ENCODE measurements at places on chromosomes 12 and 14. TPM values are rescaled to one million over a fixed set of nuclear protein-coding genes. Genes with fewer than 3 reads are reported as not detected.
A peak's percentile ranks its signal among the peaks of the same experiment; 100 is the strongest.

DNA sequence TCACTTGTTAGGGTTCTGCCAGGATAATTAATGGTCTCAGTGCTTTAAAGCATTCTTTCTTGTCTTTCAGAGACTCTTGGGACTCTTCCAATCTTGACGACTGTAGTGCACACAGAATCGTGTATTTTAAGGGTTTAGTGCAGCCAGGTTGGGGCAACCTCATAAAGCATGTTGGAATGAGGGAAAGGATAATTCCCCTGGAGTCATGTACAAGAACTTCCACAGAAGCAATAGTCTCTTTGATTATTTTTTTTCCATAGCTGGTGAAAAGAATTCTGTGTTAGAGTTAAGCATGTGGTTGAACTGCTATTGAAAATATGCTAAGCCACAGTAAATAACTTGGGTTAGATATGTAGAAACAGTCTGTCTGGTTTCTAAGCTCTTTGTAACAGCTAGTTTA, 246.8 kb upstream of the DAAM1 start:
- DNase-seq, result no peak

GRCh38 chr12:127389923-127390322, 877.0 kb upstream of the TMEM132C start:
- DNase-seq, result no peak

- DNase-seq, result no peak
Measured at GRCh38 chr12:55707219-55707671, 459 bp downstream of the ITGA7 start.

DNA sequence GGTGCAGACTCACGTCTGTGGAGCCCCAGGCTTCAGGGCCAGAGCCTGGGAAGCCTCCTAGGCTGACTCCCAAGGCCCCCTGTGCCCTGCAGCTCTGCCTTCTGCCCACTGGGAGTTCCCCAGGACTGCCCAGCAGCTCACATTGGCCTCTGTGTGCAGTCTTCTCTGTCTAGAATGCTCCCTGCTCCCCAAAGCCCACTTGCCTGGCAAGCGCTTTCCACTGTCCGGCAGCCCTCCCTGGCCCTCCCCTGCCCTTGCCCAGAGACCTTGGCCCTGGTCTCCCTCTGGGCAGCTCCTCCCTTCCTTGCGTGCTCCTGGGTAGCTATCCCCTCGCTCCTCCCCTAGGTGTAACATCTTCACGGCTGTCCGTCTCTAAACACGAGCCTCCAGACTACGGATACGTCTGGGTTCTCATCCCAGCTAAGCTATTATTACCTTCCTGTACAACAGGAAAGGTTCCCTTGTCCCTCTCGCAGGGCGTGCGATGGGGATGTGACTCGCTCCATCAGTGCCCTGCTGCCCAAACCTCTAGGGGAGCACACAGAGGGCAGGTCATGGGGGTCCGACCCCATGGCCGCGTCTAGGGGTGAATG, 325.5 kb upstream of the RTL1 start:
- DNase-seq, result no peak

- no peak for DNase-seq
Measured at GRCh38 chr14:102901633-102902032, 20.8 kb upstream of the AMN start.

DNA sequence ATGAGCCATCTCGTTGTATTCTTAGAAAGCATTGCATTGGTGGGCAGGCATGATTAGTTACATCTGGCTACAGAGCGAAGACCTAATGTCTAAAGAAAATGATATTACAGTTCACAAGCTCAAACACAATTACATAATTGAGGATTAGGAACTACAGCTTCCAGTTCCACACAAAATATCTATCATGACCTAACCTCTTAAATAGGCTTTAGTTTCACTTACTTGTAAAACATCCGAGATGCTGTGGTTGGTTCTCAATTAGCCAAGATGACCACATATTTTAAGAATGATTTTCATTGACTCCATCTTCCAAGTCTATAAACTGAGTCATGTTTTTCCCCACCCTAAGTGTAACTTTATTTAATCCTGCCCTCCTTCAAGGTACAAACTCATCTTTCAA, 69.5 kb downstream of the LRIG3 start:
- DNase-seq, result no peak

DNA sequence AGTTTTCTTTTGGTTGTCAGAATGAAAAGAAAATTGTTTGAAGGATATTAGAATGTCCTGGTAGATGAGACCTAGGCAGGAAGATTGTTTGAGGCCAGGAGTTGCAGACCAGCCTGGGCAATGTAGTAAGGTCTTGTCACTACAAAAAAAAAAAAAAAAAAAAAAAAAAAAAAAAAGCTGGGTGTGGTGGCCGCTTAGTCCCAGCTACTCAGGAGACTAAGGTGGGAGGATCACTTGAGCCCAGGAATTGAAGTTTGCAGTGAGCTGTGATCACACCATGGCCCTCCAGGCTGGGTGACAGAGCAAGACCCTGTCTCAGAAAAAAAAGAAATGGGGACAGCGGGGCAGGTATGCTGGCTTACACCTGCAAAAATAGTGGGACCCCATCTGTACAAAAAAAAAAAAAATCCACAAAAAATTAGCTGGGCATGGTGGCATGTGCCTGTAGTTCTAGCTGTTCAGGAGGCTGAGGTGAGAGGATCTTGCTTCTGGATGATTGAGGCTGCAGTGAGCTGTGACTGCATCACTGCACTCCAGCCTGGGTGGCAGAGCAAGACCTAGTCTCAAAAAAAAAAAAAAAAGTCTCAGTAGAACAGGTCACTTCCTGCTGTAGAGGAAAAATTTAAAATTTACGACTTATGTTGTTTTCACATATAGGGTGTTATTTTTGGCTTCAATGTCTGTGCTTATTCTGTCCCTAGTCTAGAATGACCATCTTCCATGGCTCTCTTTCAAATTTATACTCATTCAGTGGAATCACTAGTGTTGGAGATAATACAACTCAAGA, 70.7 kb downstream of the PPHLN1 start:
- DNase-seq, result no peak

- DNase-seq, result no peak
Measured at GRCh38 chr12:108090107-108090899, 38.8 kb upstream of the WSCD2 start.

GRCh38 chr14:70884595-70885342, 22.5 kb upstream of the PCNX1 start:
- peak; percentile 43 for DNase-seq

DNA sequence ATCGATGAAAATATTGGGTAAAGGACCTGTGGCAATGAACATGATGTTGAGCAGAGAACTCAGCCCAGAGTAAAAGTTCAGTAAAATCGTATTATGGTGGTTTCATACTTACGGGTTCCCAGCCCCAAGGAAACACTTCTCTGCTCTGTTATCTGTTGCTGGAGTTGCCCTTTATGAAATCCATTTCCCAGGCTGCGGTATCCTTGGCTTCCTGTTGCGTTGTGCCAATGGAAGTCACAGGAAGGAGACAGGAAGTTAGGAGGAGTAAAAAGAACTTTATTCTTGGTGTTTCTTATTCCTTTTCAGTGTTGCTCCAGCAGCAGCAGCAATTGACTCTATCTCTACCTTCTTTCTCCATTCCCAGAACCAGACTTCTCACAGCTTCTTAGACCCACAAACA, 965.2 kb downstream of the VRK1 start:
- no peak for DNase-seq

- DNase-seq, result peak; percentile 8
Measured at GRCh38 chr14:90061685-90062126, at the start of gene KCNK13. KCNK13 (plus strand) TSS chr14:90061994; CDS start chr14:90062206, 212 bp downstream.

DNA sequence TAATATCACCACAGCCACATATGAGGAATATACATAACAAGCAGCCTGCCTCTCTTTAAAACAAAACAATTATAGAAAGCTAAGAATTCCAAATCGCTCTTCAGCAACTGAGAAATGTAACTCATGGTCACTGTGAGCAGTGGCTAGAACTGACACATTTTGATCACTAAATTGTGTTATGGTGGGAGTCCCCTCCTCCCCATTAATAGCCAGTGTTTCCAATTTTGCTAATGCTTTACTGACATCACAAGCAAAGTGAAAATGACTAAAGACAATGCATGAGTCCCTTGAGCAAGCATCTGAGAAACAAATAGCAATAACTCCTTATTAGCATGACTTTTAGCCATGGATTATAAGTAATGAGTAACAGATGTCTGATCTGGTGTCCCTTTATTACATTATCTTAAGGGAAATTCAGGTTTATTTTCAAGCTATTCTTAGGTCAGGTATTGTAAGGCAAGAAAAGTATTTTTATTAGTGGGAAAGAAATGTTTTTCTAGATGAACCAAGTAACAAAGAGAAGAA, 148.3 kb downstream of the KCNH5 start:
- no peak for DNase-seq

GRCh38 chr14:55103005-55103640, 25.9 kb upstream of the LGALS3 start:
- peak; percentile 91 for DNase-seq

GRCh38 chr12:131830335-131830913, 2.2 kb downstream of the MMP17 start:
- peak; percentile 83 for DNase-seq

- DNase-seq, result no peak
Measured at GRCh38 chr12:12056951-12057350, 13.8 kb upstream of the BCL2L14 start.

- DNase-seq, result no peak
Measured at GRCh38 chr14:71665157-71665556, 267.1 kb upstream of the RGS6 start.

DNA sequence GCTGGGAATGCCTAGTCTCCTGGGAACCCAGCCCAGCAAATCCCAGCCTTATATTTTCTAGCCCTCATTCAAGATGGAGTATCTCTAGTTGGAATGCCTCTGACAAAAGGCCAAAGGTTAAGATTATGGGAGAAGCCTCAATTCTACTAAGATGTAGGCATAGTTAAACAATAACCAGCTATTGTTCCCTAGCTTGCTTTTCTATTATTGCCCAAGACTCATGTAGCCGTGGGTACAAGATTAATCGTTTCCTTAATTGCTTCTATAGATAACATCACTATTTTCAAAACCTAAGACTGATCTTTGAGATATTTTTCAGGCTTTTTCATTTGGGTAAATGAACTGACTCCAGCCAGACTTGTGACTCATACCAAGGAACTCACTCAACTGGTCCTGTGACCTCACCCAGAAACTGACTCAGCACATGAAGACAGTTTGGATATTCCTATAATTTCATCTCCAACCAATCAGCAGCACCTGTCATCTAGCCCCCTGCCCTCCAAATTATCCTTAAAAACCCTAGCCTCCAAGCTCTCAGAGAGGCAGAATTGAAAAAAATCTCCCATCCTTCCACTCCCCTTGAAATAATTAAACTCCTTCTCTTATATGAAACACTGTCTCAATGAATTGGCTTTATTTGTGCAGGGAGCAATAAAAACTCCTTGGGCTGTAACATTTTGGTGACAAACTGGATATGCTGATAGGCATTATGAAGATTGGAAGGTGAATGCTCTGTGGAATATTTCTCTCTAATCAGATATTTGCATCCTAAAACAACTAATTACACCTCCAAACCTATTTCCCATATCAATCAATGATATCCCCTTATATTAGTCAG, 589.0 kb downstream of the C12orf50 start:
- no peak for DNase-seq

GRCh38 chr14:37903343-37904191, 304.1 kb upstream of the SSTR1 start:
- peak; percentile 20 for DNase-seq

DNA sequence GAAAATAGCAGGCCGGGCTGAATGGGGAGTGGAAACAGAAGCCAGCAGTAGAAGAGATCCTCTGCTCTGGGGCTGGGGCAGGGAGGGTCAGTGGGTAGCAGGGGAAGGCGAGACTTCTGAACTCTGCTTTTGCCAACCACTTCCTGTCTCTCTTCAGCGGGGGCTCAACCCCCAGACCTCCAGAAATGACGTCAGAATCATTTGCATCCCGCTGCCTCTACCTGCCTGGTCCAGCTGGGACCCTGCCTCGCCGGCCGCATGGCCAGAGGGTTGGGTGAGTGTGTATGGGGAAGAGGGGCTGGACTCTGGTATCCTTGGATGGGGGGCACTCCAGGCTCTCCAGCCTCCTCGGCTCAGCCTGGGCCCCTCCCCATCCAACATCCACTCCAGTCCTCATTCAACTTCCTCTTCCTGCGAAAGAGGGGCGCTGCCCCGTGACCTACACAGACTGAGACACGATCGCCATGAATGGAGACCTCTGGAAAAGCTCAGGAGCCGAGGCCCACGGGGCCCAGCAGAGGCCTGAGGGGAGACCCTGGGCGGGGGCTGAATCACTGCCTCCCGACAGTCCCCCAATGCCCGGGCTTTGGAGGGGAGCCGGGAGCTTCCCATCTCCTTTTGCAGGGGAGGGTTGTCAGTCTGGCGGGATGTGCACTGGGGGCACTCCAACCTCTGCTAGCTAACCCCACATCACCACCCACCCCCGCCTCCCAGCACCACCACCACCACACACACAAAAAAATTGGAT, 458 bp upstream of the HOXC4 start:
- DNase-seq, result no peak

DNA sequence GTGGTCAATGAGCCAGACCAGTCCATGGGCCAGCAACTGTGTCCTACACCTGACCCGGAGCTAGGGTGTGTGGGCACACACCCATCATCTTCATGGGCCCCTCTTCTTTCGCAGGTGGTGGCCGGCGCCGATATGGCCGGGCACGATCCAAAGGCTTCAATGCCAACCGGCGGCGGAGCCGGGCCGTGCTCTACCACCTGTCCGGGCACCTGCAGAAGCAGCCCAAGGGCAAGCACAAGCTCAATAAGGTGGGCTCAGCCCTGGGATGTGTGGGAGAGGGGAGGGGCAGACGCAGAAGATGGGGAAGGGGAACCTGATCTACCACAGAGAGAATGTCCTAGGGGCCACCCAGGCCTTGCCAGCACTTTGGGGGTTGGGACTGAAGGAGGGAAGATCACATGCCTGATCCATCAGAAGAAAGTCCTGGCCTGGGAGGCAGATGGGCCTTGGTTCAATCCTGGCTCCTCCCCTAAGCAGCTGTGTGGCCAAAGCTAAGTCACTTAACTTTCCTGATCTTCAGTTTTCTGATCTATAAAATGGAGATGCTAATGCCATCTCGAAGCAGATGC, 3.8 kb downstream of the KCNH3 start:
- no peak for DNase-seq

DNA sequence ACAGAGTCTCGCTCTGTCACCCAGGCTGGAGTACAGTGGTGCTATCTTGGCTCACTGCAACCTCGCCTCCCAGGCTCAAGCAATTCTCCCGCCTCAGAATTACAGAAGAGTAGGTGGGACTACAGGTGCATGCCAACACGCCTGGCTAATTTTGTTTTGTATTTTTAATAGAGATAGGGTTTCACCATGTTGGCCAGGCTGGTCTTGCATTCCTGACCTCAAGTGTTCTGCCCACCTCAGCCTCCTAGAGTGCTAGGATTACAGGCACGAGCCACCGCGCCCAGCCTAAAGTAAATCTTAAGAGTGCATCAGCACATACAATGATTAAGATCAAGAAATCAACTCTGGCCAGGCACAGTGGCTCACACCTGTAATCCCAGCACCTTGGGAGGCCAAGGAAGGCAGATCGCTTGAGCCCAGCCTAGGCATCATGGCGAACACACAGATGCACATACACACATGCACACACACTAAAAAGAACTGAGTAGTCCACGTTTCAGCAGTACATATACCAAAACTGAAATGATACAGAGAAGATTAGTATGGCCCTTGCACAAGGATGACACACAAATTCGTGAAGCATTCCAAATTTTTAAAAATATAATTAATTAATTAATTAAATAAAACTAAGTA, 65.0 kb downstream of the HECTD1 start:
- DNase-seq, result no peak

GRCh38 chr12:64092507-64093196, 129.4 kb downstream of the KICS2 start:
- DNase-seq, result no peak

PLBD1 gene
- total RNA-seq, result 16.4 TPM

GALNT8 gene
- total RNA-seq, result not detected

CDCA3 gene
- total RNA-seq, result 47.2 TPM

TMPRSS12 gene
- total RNA-seq, result not detected

KRT3 gene
- total RNA-seq, result not detected

DCN gene
- 2.3 TPM for total RNA-seq

TAS2R50 gene
- 0.18 TPM for total RNA-seq

SERPINA3 gene
- 2.3 TPM for total RNA-seq
